Hematopoietic multipotent progenitor cell (in vitro differentiated cells): ENCODE measurements at places on chromosomes 11 and 22. TPM values are rescaled to one million over a fixed set of nuclear protein-coding genes. Genes with fewer than 3 reads are reported as not detected.

The KDM4E gene
- not detected for total RNA-seq

The TRIM3 gene
- 21.3 TPM for total RNA-seq

The MMP8 gene
- 1.3 TPM for total RNA-seq

The ASRGL1 gene
- 16.4 TPM for total RNA-seq

The APOBEC3B gene
- 1.6 TPM for total RNA-seq

The TUBA8 gene
- 2.4 TPM for total RNA-seq

The IFITM1 gene
- total RNA-seq, result 78.1 TPM

The SORL1 gene
- 260 TPM for total RNA-seq
